ENCODE measurements at places on chromosomes 7 and 10.

GRCh38 chr10:34503704-34504103, 311.4 kb downstream of the PARD3 start:
- DNase-seq, result no peak
- H3K36me3 ChIP-seq, result no peaks in the 10 kb centered on the region
- H3K27me3 ChIP-seq, result no peaks in the 10 kb centered on the region
- no peak overlapping the region for H3K4me3 ChIP-seq
- H3K4me1 ChIP-seq, result no peaks in the 10 kb centered on the region

- H3K27ac ChIP-seq, result no peak overlapping the region
- no peak for DNase-seq
Measured at GRCh38 chr7:50216626-50217025, 87.9 kb upstream of the IKZF1 start.

GRCh38 chr10:52703898-52704297, 68.7 kb downstream of the MBL2 start:
- no peak for DNase-seq
- H3K36me3 ChIP-seq, result no peaks in the 10 kb centered on the region
- no peaks in the 10 kb centered on the region for H3K27me3 ChIP-seq
- no peak overlapping the region for H3K4me3 ChIP-seq

DNA sequence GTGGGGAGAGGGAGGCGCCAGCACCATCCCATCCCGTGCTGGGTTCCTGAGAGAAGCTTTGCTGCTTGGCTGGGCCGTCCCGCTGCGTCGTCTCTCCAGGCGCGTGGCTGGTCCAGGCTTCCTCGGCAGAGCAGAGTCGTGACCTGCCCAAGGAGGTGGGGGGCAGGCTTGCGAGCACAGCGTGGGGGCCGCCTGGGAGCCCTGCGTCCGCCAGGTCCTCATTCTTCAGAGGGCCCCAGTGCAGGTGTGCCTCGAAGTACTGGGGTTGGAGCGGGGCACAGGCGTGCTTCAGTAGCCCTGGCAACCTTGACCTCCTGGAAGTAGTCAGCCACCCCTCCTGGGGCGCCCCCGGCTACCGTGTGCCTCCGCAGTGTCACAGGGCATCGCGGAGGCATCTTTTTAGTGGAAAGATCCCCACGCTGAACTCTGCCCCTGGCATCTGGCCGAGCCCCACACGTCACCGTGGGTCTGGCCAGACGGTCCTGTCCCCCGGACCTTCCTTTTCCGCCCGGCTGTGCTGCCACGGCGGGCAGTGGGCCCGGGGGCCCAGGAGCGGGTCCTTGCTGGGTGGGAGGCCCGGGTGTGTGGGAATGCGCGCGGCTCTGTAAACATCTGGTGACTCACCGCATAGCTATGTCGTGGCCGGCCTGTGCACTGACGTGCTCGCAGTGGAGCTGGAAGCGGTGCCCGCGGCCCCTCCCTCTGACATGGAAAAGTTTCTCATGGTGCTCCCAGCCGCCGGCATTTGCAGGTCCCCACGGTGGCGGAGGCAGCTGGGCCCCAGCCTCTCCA, 6.4 kb downstream of the MAFK start:
- no peak overlapping the region for H3K27ac ChIP-seq
- H3K36me3 ChIP-seq, result peaks cover 53% of the 10 kb centered on the region
- H3K4me1 ChIP-seq, result peaks cover 20% of the 10 kb centered on the region
- H3K4me3 ChIP-seq, result no peak overlapping the region
- DNase-seq, result no peak
- no peaks in the 10 kb centered on the region for H3K27me3 ChIP-seq

GRCh38 chr10:38146579-38147333, 52.6 kb downstream of the ZNF37A start:
- H3K27me3 ChIP-seq, result no peaks in the 10 kb centered on the region
- H3K36me3 ChIP-seq, result no peaks in the 10 kb centered on the region
- H3K4me1 ChIP-seq, result no peaks in the 10 kb centered on the region
- no peak for DNase-seq

- H3K36me3 ChIP-seq, result peaks cover 42% of the 10 kb centered on the region
- H3K27me3 ChIP-seq, result no peaks in the 10 kb centered on the region
- DNase-seq, result no peak
- peaks cover 7% of the 10 kb centered on the region for H3K4me1 ChIP-seq
- no peak overlapping the region for H3K27ac ChIP-seq
Measured at GRCh38 chr10:92010047-92010735, 86.6 kb downstream of the BTAF1 start.

DNA sequence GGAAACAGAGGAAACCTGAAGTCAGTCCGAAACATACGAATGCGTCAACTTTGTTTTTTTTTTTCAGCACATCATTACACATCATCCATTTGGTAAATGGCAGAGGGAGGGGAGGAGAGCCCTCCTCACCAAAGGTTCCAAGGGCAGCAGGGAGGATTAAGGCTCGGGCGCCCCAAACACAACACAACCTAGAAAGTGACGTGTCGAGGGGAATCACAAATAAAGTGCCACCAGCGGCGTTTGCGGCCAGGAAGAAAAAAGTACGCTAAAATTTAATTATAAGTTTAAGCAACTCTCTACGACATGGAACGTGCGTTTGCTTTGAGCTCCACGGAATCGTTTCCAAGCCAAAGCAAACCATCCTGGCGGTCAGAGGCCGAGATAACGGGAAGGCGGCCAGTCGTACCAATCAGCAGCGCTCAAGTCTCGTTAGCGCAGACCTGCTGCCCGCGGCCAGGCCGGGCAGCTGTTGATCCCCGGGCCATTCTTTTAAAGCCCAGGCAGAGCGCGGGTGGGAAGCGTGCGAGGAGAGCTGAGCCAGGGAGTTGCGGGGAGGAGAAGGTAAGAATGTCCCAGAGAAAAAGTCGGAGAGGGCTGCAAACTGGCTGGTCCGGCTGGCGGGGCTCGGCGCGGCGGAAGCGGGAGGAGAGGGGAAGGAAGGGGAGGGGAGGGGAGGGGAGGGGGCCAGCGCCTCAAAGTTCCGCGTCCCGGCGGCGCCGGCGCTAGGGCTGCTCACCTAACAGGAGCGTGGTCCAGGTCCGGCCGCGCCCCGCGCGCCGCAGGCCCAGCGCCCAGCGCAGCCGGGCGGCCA, 719 bp downstream of the DPY19L1 start:
- H3K36me3 ChIP-seq, result peaks cover 7% of the 10 kb centered on the region
- peaks cover 29% of the 10 kb centered on the region for H3K4me1 ChIP-seq
- DNase-seq, result peak; percentile 37
- H3K4me3 ChIP-seq, result peak overlapping the region; percentile 99
- peak overlapping the region; percentile 99 for H3K27ac ChIP-seq
- H3K27me3 ChIP-seq, result no peaks in the 10 kb centered on the region

DNA sequence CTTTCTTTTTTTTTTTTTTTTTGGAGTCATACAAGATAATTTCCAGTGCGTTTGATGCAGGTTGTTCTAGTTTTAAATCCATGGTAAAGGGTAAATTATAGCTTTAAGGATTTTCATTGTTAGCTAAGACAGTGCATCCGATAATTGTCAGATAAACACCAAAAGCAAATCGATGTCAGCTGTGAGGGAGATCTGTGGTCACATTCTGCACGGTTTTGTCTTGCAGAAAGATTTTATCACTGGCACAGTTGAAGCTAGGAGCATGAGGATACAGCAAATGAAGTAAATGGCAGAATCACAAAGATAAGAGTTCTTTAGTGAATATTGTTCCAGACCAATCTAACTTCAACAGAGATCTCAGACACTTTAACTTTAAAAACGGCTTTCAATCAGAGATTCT, 648.8 kb upstream of the COBL start:
- no peaks in the 10 kb centered on the region for H3K27me3 ChIP-seq

DNA sequence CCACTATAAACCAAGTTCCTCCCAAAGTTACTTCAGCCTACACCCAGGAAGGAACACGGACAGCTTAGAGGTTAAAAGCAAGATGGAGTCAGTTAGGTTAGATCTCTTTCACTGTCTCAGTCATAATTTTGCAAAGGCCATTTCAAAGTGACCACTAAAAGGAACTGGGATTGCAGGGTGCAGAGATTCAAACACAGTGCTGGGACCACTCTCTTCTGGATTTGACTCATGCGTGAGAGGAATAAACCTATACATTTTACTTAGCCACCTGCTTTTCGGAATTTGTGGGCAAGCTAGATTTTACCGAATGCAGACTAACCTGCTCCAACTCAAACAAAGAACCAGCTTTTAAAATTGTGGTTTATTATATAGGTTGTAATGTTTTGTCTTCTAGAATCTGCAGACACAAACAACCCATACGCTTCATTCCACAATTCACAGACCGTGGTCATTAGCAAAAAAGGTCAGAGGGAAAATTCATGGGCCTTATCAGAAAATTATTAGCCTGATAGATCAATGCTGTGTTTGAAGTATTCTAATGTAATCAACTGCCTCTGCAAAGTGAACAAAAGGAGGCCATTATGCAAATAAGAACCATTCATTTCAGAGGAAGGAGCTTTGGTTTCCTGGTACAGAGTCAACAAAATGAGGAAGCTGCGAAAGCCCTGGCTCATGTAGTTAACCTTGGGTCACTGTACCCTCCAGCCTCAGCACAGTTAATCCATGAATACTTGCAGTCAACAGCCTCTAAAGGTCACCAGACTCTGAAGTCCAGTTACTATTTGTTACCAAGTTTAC, 342.7 kb upstream of the KLF6 start:
- H3K27ac ChIP-seq, result no peak overlapping the region
- DNase-seq, result no peak
- no peaks in the 10 kb centered on the region for H3K36me3 ChIP-seq
- H3K27me3 ChIP-seq, result no peaks in the 10 kb centered on the region
- peaks cover 17% of the 10 kb centered on the region for H3K4me1 ChIP-seq
- no peak overlapping the region for H3K4me3 ChIP-seq

GRCh38 chr7:876972-877311, 588 bp downstream of the GET4 start:
- no peak for DNase-seq
- H3K27ac ChIP-seq, result peak overlapping the region; percentile 95
- H3K36me3 ChIP-seq, result peaks cover 20% of the 10 kb centered on the region
- H3K27me3 ChIP-seq, result no peaks in the 10 kb centered on the region
- H3K4me3 ChIP-seq, result peak overlapping the region; percentile 99
- peaks cover 23% of the 10 kb centered on the region for H3K4me1 ChIP-seq

DNA sequence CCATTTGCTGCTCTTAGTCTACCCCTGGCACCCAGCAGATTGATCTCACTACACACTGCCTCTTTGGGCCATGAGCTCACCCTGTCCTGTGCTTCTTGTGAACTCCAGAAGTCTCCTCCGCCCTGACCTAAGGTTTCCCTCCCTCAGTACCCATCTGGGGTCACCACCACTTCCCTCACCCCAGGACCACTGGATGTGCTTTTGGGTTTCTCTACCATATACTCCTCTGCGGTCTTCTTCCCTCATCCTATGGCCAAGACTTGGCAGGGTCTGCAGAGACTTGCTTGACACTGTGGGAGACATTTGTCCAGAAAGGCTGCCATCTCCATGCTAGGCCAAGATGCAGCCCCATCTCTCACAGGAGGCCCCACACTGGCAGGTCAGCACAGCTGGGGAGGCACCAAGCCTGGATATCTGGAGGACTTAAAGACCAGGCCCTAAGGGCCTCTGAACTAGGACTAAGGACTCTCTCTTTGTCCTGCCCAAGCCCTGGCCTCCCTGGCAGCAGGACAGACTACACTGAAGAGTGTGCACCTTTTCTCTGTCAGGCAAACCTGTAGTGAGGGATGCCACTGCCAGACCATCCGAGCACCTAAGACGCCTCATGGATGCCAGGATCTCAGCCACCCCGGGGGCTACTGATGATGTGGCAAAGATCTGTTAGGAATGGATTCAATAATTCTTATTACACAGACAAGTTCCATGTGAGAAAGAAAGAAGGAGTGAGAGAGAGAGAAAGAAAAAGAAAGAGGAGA, 134.6 kb downstream of the ZNF467 start:
- DNase-seq, result no peak
- no peak overlapping the region for H3K4me3 ChIP-seq
- H3K27me3 ChIP-seq, result peaks cover 38% of the 10 kb centered on the region
- no peaks in the 10 kb centered on the region for H3K4me1 ChIP-seq
- H3K36me3 ChIP-seq, result no peaks in the 10 kb centered on the region
- H3K27ac ChIP-seq, result no peak overlapping the region

DNA sequence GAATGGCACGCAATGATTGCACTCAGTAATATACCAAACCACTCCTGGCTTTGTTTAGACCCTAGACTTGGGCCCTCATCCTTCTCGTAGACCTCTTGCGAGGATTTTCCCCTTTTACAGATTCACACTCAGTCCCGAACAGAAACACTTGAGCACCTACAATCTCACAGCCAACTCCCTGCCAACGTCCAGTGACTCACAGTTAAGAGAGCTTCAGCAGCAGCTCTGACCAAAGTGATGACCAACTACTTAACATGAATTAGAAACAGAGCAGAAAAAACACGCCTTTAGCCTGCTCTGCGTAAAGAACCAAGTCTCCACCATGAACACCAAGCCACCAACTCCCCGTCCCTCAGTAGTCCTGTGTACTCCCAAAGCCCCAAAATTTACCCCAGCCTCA, 2.2 kb downstream of the DNAJC30 start:
- no peaks in the 10 kb centered on the region for H3K27me3 ChIP-seq
- peak overlapping the region; percentile 96 for H3K4me3 ChIP-seq
- peak overlapping the region; percentile 97 for H3K27ac ChIP-seq
- peaks cover 44% of the 10 kb centered on the region for H3K36me3 ChIP-seq
- H3K4me1 ChIP-seq, result peaks cover 21% of the 10 kb centered on the region

GRCh38 chr7:78905436-78905835, 548.0 kb downstream of the MAGI2 start:
- H3K27ac ChIP-seq, result no peak overlapping the region
- H3K4me3 ChIP-seq, result no peak overlapping the region
- no peaks in the 10 kb centered on the region for H3K27me3 ChIP-seq
- DNase-seq, result no peak

- H3K4me3 ChIP-seq, result no peak overlapping the region
- H3K36me3 ChIP-seq, result peaks cover 4% of the 10 kb centered on the region
- no peaks in the 10 kb centered on the region for H3K4me1 ChIP-seq
- no peak overlapping the region for H3K27ac ChIP-seq
- no peaks in the 10 kb centered on the region for H3K27me3 ChIP-seq
Measured at GRCh38 chr7:151135525-151135845, 32.0 kb downstream of the GBX1 start.

DNA sequence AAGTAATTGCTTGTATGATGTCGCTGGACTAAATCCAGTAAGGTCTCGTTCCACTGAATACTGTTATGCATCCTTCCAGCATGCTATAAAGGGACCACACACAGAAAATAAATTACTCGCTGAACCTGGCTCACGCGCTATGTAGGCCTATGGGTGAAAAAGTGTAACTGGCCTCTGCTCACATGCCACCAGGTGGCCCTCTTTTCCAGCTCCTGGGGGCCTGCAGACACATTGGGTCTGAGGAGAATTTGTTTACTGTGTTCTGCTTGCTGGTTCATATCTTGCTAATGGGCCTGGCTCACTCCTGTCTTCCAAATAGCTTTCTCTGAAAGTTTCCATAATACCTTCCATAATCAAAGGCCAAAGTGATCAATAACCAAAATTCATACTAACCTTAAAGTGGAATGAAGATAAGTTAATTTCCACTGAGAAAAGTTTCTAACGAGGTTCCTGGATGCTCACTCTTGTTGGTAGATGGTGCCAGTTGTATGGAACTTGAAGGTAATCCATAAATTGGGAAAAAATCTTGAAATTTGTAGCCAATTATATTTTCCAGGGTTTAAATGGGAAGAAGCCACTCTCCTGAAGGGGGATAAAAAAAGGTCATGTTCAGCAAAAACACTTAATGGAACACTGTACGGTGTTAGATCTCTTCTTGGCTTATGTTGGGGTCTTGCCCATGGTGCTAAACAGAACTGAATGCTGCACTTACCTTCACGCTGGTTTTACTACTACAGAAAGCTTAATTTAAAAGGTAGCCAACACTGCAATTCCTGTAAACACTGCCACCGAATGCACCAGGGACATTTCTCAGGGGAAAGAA, 27.0 kb upstream of the ZPBP start:
- H3K4me1 ChIP-seq, result no peaks in the 10 kb centered on the region
- no peak overlapping the region for H3K27ac ChIP-seq
- H3K4me3 ChIP-seq, result no peak overlapping the region
- H3K36me3 ChIP-seq, result no peaks in the 10 kb centered on the region
- peaks cover 48% of the 10 kb centered on the region for H3K27me3 ChIP-seq
- no peak for DNase-seq
